ENCODE measurements at places on chromosomes 5 and 9.
A peak's percentile ranks its signal among the peaks of the same experiment; 100 is the strongest.

DNA sequence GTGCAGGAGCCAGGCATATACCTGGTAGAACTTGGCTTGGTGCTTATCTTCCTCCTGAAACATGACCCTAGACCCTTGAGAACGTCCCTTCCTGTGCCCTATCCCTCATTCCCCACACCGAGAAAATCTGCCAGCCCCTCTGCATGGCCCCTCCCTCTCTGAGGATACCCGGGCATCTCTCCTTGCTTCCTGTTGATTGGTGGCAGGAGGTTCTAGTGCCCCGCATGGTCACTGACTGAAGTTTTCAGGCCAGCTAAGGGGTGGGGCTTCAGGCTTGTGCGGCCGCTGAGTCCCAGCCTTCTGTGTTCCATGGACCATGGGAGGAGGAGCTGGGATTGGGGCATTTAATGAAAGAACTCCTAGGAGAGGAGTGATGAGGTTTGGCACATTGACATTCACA lies 22.8 kb downstream of the IGIP start:
- no peak for DNase-seq

DNA sequence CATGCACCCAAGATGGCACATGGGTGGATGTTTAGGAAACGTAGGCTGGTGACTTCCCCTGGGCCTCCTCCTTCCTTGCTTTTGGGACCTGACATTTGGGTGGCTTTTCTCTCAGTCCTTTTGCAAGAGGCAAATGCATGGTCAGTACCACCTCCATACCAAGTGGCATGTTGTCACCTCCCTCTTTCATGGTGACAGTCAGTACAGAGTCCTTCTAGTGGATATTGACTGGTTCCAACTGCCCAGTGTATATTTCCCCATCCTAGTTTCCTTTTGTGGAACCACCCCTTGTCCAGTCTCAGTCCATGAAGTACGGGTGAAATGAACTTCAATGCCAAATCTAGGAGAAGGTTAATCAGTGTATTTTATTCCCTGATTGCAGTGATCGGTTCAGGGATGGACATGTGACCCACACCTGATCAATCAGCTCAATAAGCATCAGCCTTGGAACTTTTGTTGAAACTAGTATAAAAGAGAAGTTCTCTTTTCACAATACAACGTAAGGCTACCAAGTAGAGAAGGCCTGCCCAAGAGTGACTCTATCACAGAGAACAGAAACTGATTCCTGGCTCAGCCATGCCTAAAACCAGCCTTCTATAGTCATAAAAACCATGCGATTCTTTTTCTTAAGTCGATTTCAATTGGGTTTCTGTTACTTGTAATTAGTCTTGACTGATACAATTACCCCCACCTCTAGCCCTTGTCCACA lies 143.4 kb upstream of the KLF9 start:
- DNase-seq, result no peak

DNA sequence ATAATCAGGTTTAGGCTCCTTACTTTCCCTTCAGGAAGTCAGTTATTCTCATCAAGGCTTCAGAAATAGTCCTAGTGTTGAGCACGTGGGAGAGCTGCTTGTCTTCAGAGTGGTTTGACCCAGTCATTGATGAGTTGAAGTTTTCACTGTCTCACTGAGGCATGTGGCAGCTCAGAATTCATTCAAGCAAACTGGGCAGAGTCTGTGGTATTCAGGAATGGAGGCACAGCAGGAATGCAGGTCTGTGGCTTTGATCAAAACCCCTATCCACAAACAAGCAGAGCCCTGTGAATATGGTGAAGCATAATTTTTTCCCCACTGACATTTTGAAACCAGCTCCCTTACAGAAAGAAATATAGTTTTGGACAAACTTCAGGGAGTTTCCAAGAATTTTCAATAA lies 207.3 kb downstream of the CD180 start:
- DNase-seq, result peak; percentile 96

DNA sequence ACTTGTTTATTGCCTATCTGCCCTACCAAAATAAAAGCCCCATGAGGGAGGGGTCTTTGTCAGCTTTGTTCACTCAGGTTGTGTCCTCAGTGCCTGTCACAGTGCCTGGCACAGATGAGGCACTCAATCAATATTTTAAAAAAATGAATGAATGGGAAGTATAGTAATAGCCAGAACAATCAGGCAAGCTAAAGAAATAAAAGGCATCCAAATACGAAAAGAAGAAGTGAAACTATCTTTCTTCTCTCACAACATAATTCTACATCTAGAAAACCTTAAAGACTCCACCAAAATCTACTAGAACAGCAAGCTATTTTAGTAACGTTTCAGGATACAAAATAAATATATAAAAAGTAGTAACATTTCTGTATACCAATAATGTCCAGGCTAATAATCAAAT lies 37.8 kb upstream of the C5orf63 start:
- DNase-seq, result no peak

Measured in kidney glomerular epithelial cell (primary cell).